ENCODE measurements at places on chromosomes 7 and 10.

GRCh38 chr10:29227201-29227600, 61.7 kb upstream of the LYZL1 start:
- DNase-seq = no peak

DNA sequence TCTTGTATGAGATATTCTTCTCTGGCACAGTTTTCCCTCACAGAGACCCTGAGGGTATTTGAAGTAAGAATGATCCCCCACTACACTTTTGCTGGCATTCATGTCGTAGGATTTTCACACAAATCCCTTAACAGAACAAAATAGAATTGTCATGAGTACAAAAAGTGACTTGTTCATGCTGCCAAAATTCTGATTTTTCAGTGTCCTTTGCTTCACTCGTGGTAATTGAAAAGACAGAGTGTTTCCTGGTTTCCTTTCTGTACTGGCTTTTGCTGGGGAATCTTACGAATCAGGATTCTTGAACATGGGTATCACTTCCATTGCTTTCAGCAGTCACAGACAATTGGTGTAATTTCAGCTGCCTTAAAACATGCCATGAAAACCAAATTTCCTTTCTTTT, 756.3 kb downstream of the REEP3 start:
- DNase-seq = no peak

GRCh38 chr10:43958964-43959363, 310.3 kb upstream of the ZNF32 start:
- DNase-seq = no peak

DNA sequence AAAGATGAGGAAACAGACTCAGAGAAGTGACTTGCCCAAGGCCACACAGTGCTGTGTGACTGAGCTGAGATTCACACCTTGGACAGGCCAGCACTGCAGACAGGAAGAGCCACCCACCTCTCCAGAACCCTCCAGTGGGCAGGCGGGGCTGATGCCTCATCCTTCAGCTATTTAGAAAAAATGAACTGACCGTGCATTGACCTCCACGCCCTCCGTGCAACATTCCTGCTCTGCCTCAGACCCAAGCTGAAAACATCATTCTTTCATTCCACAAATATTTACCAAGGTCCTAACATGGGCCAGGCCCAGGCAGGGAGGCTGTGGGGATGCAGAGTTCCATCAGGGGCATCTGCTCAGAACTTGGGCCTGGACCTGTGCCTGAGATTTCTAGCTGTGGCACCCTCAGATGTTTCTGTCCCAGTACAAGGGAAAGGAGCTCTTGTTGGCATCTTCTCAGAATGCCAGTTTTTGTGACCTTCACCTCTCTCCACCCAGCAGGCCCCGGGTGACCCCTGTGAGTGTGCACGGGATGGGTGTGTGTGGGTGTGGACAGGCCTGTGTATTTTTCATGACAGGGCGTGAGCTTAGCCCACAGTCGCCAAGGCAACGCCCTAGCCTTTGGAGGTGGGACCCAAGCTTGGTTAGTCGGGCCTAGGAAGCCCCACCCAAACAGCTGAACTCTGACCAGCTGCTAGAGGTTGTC, 6.5 kb downstream of the VSIR start:
- DNase-seq = no peak

- DNase-seq = no peak
These were observed 72.7 kb upstream of the ASAH2 start for GRCh38 chr10:50324046-50324445.

GRCh38 chr7:95718577-95719410, 53.6 kb upstream of the DYNC1I1 start:
- no peak for DNase-seq

DNA sequence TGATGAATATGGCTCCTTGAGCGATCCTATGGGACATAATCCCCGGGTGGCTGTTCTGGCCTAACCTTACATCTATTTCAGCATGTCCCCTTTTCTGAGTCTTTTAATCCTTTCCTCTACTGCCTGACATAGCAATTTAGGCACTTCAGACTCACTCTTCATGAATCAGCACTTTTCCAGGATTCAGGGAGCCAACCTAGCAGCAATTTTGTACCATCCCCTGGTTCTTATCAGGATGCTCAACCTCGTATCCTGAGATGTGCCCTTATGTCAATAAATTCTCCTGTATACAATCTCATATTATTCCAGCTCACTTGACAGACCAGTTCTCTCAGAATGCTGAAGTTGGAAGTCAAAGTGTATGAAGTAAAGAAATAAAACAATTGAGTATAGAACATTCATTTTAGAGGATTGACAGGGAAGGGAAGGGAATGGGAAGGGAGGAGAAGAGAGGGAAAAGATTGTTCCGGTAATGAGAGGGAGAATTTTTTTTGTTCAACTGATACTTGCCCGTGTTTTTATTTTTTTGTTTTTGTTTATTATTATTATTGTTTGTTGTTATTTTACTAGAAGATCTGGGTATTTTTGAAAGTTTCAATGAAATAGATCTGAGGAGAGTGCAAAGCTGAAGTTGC, 8.2 kb upstream of the ZC3HAV1 start:
- DNase-seq = no peak

GRCh38 chr7:80183900-80184685, 49.5 kb downstream of the GNAI1 start:
- no peak for DNase-seq

DNA sequence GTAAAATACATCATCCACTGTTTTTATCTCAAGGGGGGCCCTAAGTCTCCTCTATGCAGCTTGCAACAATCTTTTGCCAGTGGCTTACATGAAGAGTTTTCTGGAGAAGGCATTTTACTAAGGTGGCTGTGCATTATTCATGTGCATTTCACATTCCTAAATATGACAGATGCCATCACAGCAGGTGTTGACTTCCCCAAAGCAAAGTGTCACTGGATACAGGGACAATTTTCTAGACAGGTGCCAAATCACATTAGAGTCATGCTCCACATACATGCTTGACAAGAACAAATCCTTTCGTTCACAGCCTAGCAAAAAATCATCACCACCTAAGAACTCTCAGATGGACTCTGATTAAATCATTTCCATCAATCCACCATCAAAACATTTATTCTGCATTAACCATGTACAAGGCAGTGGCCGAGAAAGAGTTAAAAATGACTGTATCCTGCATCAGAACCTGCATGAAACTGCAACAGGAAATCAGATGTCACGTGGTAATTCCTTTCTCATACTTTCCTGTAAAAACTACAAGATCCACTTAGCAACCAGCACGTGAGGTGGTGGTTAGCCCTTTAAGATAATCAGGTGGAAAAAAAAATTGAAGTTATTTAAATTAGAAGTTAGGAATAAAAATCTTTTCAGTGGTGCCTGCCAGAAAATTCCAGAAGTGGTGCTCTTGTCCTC, 88.2 kb upstream of the AFAP1L2 start:
- DNase-seq = no peak

DNA sequence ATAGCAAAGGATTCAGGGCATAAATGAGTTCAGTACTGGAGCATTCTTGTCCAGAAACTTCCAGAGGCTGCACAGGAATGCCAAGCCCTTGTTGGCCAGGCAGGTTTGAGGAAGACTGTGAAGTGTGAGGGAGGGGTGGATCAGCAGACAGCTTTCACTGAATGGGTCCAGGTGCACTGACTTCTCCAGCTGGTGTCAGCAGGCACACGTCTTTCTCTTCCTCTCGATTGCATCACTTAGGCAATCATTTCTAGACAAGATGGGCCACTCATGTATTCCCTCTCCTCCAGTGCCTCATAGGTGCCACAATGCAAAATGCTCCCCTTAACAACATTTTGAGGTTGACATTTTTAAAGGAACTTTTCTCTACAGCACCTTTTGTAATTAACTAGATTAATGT, 15.6 kb upstream of the PLEKHS1 start:
- DNase-seq = no peak

- DNase-seq = no peak
These were observed 33.1 kb upstream of the HMX3 start for GRCh38 chr10:123102673-123103072.

DNA sequence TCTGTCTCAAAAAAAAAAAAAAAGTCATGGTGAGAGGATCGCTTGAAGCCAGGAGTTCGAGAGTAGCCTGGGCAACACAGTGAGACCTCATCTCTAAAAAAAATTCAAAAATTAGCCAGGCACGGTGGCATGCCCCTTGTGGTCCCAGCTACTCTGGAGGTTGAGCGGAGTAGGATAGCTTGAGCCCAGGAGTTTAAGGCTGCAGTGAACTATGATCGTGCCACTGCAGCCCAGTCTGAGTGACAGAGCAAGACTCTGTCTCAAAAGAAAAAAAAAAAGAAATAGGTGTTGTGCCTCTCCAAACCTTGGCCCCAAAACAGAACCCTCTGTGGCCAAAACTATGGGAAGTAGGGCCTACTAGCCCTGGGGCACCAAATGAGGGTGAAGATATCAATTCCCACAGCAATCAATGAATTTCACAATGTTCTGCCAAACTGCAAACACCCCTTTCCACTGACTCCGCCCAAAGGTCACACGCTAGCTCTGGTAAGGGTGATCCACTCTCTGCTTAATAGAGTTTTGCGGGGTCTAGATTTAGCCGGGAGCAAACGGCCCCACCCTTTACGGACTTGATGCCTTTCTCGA, 16.9 kb downstream of the SSC4D start:
- DNase-seq = no peak

- DNase-seq = no peak
These were observed 99.2 kb downstream of the HECW1 start for GRCh38 chr7:43211693-43212092.

DNA sequence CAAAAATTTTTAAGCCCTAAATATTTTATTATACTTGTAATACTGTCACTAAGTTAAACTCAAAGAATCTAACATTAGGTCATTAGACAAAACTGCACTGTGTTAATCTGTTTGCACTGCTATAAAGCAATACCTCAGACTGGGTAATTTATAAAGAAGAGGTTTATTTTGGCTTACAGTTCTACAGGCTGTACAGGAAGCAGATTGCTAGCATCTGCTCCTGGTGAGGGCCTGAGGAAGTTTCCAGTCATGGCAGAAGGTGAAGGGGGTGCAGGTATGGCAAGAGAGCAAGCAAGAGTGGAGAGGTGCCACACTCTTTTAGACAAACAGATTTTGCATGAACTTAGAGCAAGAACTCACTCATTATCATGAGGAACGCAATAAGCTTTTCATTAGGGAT, 125.7 kb downstream of the IMMP2L start:
- DNase-seq = no peak

DNA sequence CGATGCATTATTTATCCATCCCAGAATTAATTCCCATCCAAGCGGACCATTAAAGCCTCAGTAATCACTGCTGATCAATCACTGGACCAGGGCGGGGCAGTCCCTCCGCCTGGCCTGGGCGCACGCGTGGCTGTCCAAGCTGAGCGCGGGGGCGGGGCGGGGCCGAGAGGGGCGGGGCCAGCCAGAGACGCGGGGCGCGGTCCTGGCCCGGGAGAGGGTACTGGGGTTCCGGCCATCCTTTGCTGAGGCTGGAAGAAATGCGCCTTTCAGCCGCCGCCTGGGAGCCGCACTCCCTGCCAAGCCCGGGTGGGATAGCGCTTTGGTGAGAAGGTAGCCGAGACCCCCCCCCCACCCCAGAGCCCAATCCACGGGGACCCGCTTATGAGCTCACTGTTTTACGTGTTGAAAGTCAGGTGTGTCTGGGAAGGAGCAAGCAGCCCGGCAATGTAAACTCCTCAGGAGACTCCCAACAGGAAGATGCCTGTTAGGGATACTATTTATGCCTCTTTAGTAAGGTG, at the start of gene ARHGAP22:
Gene ARHGAP22 (minus strand): TSS at position 83 of the 518 bp plus-strand sequence. CDS start 277 bp downstream, outside the sequence.
- no peak for DNase-seq

- no peak for DNase-seq
These were observed 1.9 kb upstream of the SNX13 start for GRCh38 chr7:17942231-17942630.

- DNase-seq = no peak
These were observed 345.0 kb downstream of the REEP3 start for GRCh38 chr10:63866075-63866746.

DNA sequence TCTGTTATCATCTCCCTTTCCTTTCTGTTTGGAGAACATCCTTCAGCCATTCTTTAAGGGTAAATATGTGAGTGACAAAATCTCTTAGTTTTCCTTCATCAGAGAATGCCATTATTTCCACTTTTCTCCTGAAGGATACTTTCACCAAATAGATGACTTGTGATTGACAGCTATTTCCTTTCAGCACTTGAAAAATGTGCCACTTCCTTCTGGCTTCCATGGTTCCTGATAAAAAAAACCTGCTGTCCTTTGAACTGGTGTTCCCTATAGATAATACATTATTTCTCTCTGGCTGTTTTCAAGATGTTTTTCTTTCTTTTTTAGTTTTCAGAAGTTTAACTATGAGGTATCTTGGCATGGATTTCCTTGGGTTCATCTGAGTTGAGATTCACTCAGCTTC, 79.7 kb downstream of the TBXAS1 start:
- no peak for DNase-seq

DNA sequence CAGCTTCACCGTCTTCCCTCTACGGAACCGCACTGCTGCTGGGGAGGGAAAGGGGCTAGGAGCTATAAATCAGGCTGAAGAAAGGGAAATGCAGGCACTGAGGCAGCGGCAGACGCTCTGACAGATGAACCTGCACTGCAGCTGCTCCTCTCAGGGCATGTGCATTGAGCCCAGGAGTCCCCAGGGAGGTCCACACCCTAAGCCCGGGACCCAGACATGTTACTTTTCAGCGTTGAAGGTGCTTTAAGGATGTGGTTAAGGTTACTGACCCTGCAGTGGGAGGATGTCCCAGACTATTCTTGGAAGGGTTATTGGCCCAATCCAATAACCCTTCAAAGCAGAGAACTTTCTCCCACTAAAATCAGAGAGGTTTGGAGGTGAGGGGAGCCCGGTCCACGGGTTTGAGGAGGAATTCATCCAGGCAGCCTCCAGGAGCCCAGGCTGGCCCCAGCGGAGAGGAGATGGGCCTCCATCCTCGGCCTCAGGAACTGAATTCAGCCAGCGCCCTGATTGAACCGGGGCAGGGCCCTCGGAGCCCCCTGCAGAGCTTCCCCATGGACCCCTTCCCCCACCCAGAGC, 75.4 kb downstream of the ADARB2 start:
- no peak for DNase-seq

DNA sequence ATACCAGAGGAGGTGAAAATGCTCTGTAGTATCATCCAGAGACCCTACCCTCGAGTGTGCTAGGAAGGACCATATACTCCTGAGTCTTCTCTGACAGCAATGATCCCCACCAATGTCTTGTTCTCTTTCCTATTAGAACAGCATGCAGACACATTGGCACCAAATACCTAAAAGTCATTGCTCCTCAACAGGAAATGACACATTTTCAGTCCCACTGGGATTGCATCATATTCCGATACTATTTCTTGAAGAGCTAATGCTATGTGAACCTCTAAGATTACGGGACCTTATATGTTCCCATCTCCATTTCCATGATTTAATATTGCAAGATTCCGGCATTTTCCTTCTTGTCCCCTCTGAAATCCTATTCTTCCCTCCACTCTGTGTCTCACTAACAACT, 177.4 kb downstream of the NRP1 start:
- DNase-seq = no peak

GRCh38 chr7:144824360-144824759, 11.5 kb downstream of the TPK1 start:
- DNase-seq = no peak

- DNase-seq = no peak
These were observed 93.0 kb downstream of the PTPRN2 start for GRCh38 chr7:158494643-158495042.

GRCh38 chr7:23207021-23207420, 25.2 kb downstream of the NUP42 start:
- DNase-seq = no peak

- DNase-seq = no peak
These were observed 1.6 kb downstream of the FRMD4A start for GRCh38 chr10:14328881-14329672.

Measured in stimulated activated CD8-positive, alpha-beta memory T cell treated with anti-CD3 and anti-CD28 coated beads, Interleukin-15, amount 100 ng/mL, for 4 hours (primary cell).